Kidney (tissue), 22 donors: ENCODE measurements at places on chromosomes 5 and 9. TPM values are rescaled to one million over a fixed set of nuclear protein-coding genes. Genes with fewer than 3 reads are reported as not detected.
A peak's percentile ranks its signal among the peaks of the same experiment; 100 is the strongest.

DNA sequence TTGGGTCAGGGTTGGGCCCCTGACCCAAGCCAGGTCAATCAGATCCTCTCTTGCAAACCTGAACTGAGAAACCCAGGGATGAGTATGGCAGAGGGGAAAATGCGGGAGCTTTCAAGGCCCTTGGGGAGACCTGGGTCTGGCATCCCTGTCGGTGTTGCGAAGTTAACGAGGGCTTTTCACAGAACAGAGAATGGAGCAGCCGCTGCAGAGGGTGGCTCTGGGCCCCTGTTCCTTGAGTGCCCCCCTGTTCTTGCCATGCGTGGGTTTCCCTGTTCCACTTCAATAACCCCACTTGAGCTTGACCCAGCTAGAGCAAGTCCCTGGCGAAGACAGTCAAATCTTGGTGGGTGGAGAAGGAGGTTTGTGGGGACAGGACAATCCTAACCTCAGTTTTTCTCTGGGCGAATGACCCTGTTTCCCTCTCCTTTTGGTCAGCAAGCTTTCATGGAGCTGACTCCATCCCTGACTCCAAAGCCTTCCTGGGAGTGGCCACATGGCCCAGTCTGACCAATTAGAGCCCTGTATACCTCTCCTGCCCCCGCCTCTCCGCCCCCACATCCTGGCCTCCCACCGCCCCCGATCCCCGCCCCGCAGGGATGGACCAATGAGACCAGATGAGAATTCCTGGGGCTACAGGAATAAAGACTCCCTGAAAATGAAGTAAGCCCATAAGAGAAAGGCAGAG, 2.9 kb upstream of the VDAC1 start:
- H3K4me3 ChIP-seq = no peak overlapping the region
- H3K27me3 ChIP-seq = no peaks in the 10 kb centered on the region
- DNase-seq = peak; percentile 32
- no peak overlapping the region for H3K27ac ChIP-seq
- peaks cover 13% of the 10 kb centered on the region for H3K4me1 ChIP-seq
- no peaks in the 10 kb centered on the region for H3K36me3 ChIP-seq

GRCh38 chr9:96289392-96289791, 12.6 kb downstream of the HSD17B3 start:
- no peaks in the 10 kb centered on the region for H3K36me3 ChIP-seq
- no peaks in the 10 kb centered on the region for H3K4me1 ChIP-seq
- H3K27me3 ChIP-seq = no peaks in the 10 kb centered on the region
- no peak for DNase-seq
- no peak overlapping the region for H3K4me3 ChIP-seq
- H3K27ac ChIP-seq = no peak overlapping the region

- no peaks in the 10 kb centered on the region for H3K27me3 ChIP-seq
- H3K36me3 ChIP-seq = peaks cover 61% of the 10 kb centered on the region
- H3K4me3 ChIP-seq = no peak overlapping the region
These were observed 13.5 kb downstream of the TBC1D9B start for GRCh38 chr5:179893958-179894895.

- no peak overlapping the region for H3K4me3 ChIP-seq
- no peaks in the 10 kb centered on the region for H3K27me3 ChIP-seq
- H3K27ac ChIP-seq = no peak overlapping the region
These were observed 80.3 kb downstream of the HRH2 start for GRCh38 chr5:175738126-175738525.

- peaks cover 6% of the 10 kb centered on the region for H3K4me1 ChIP-seq
- no peaks in the 10 kb centered on the region for H3K36me3 ChIP-seq
- H3K27me3 ChIP-seq = no peaks in the 10 kb centered on the region
- no peak for DNase-seq
These were observed 4.7 kb upstream of the TOR2A start for GRCh38 chr9:127739614-127740330.

The TMEM174 gene
- 1.1 TPM for total RNA-seq
